ENCODE measurements at places on chromosomes 4 and X.

GRCh38 chr4:155592179-155592937 lies 74.3 kb upstream of the GUCY1A1 start:
- no peak for DNase-seq

- no peak for DNase-seq
Measured at GRCh38 chr4:156779774-156780173, 191.8 kb downstream of the PDGFC start.

GRCh38 chr4:141761926-141762325 lies 125.5 kb downstream of the IL15 start:
- DNase-seq, result no peak

- no peak for DNase-seq
Measured at GRCh38 chr4:128298146-128298758, 10.6 kb upstream of the PGRMC2 start.

DNA sequence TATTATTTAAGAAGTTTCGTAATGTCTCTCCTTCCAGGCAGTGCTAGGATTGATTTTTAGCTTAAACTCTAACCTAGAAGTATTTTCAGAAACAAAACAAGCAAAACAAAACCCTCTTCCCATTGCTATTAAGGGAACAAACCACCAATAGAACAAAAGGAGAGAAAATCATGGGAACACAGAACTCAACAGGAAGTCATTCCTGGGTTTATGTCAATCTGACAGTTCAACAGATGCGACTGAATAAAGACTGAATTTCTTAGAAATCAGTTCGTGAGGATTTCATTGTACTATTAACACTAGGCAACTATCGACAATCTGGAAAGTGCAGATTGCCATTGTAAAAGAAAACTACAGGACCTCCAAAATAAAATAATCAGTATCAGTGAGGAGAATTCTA lies 229.1 kb upstream of the SMIM31 start:
- DNase-seq, result no peak

DNA sequence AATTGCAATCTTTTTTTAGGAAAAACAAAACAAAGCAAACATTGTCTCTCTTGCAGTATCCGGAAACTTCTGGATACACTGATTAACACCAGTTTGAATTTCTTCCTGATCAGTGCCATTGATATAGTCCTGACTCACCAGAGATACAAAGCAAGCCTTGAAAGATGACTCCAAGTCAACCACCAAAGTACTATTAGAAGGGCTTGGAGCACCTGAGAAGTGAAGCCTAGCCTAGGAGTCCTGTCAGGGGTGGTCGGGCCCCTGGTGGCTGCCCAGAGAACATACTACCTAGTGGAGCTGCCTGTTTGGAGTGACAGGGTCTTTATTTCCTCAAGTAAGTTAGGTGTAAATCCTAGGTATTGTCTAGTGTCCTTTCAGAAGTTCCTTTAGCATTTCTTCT lies 593.2 kb downstream of the ZNF674 start:
- DNase-seq, result no peak

DNA sequence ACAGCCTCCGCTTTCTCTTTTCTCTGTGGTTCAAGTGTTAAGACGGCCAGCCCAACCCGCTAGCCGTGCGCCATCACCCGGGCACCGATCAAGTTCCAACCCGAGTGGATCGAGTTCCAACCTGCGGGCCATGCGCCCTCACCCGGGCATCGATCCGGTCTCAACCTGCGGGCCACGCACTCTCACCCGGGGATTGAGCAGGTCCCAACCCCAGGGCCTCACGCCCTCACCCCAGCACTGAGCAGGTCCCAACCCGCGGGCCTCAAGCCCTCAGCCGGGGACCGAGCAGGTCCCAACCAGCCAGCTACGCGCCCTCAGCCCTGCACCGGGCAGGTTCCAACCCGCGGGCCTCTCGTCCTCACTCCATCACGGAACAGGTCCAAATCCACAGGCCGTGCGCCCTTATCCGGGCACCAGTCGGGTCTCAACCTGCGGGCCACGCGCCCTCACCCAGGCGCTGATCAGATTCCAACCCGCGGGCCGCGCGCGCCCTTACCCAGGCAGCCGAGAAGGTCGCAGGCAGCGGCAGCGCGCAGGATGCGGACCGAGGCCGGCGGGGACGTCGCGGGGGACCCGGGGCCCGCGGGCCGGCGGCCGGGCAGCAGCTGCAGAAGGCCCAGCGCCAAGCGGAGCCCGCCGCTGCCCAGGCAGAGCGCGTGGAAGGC lies 443 bp downstream of the GPR143 start:
- DNase-seq, result no peak

- DNase-seq, result no peak
Measured at GRCh38 chr4:168098248-168098717, 5.9 kb downstream of the ANXA10 start.

- DNase-seq, result no peak
Measured at GRCh38 chrX:34629572-34629971, 27.5 kb downstream of the TMEM47 start.

- DNase-seq, result no peak
Measured at GRCh38 chrX:119398587-119398973, 556 bp upstream of the SLC25A43 start.

- DNase-seq, result no peak
Measured at GRCh38 chr4:161256716-161257115, 907.1 kb downstream of the FSTL5 start.

- no peak for DNase-seq
Measured at GRCh38 chr4:182807767-182808548, 109.2 kb downstream of the DCTD start.

DNA sequence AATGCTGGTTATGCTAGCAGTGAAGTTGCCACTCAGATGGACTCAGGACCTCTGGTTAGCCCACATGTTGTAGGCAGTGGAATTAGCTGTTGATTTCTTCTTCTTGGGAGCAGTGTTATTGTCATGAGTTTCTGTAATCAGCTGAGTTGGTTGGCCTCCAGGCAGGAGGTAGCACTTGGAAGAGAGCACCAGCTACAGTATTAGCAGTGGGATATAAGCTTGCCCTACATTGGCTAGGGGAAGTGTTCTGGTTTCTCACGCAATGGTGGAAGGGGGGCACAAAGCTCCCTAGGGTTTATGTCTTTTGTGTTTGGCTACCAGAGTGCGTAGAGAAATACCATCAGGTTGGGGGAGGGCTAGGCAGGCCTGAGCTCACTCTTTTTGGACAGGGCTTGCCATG lies 34.0 kb upstream of the UCP1 start:
- no peak for DNase-seq

GRCh38 chrX:80432863-80433262 lies 12.6 kb downstream of the TENT5D start:
- no peak for DNase-seq

DNA sequence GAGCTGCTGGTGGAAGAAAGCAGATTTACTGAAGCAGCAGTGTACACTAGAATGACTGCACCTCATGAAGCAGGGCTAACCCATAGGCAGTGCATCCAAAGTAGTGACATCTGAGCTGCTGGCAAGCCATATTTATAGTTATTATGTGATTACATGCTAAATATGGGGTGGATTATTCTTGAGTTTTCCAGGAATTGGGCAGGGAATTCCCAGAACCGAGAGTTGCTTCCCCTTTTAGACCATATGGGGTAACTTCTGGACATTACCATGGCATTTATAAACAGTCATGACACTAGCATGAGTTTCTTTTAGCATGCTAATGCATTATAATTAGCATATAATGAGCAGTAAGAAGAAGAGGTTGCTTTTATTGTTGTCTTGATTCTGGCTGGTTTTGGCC lies 665.8 kb upstream of the POU3F4 start:
- DNase-seq, result no peak

DNA sequence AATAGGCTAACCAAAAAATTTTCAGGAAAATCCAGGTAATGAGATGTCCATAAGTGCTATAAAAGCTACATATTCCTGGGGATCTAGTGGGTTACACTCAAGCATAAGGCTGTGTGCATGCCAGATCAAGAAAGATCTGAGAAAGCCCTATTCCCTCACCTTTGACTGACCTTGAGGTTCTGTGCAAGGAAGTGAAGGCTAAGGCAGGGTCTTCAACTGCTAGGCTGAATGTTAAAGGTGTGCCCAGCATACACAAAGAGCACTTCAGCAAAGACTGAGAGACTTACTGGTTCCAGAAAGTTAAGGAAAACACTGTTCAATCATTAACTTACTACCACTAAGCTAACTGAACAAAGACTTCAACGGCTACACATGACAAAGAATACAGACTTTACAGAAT lies 269.7 kb downstream of the GPC3 start:
- no peak for DNase-seq

DNA sequence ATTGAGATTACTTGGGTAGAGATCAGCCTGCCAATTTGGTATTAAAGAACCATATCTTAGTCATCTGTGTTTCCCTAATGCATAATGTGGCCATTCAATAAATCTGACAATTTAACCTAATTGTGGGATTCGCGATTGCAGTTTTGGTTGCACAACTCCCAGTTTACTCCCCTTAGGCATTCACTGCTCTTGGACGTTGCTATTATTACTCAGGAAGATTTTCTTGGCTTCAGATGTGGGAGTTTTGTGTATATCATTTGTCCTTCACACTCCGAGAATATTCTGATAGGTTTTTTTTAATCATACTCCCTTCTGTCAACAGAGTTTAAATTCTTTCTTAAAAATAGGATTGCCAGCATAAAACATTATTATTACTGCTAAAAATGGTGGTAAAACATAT lies 22.0 kb upstream of the TRPC3 start:
- DNase-seq, result no peak

- no peak for DNase-seq
Measured at GRCh38 chr4:24464566-24464965, 119.8 kb downstream of the DHX15 start.

- no peak for DNase-seq
Measured at GRCh38 chr4:13541176-13541604, 3.1 kb downstream of the NKX3-2 start.

DNA sequence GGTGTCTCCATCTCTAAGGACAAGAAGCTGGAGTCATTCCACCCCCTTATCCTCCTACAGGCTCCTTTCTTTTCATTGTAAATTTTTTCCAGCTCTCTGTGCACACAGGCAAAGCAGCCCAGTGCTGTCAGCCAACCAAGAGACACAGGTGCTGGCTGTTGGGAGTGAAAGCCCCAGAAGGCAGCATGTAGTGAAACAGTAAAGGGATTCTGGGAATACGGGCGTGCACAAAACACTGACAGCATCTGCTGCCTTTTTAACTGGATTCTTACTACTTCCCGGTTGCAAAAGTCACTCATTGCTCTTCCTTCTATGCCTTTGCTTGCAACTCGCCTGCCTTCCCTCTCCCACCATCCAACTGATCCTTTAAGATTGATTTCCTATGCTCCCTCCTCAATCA lies 208.6 kb upstream of the PRPS2 start:
- no peak for DNase-seq

DNA sequence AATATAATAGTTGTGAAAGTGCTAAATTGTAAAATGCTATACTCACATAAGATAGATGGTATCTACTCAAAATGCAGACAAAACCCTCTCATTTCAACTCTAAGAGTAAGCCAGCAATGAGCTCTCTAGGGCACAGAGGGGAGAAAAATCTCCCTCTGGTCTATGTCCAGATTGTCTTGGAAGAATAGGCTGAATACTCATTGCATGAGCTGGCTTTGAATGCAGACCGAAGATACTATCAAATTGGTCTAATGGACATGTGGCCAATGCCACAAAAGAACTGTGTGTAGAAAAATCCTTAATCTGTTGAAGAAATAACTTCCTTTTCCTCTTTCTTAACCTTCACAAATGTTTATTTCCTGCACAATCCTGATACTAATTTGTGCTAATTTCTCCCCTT lies 3.5 kb downstream of the ZXDA start:
- no peak for DNase-seq

DNA sequence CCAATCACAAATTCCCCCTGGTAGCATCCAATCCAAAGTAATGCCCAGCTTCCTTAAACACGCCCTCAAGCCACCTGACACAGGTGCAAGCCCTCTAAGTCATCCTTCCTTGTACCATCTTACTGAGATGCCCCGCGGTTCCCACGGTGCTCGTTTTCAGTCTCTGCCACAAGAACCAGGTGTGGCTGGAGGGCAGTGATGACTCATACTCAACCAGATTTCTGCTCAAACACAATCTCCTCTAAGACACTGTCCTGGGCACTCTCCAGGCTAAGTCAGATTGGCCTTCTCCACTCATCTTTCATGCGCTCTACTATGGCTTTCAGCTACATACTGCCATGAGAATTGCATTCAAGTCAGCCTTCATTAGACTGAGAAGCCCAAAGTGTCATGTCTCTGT lies 3.5 kb downstream of the SH3KBP1 start:
- no peak for DNase-seq

- DNase-seq, result no peak
Measured at GRCh38 chrX:47458528-47458927, 24.5 kb downstream of the ZNF41 start.

- no peak for DNase-seq
Measured at GRCh38 chrX:13270360-13270759, 49.5 kb downstream of the ATXN3L start.

GRCh38 chr4:55851885-55852284 lies 1.6 kb upstream of the EXOC1 start:
- no peak for DNase-seq

DNA sequence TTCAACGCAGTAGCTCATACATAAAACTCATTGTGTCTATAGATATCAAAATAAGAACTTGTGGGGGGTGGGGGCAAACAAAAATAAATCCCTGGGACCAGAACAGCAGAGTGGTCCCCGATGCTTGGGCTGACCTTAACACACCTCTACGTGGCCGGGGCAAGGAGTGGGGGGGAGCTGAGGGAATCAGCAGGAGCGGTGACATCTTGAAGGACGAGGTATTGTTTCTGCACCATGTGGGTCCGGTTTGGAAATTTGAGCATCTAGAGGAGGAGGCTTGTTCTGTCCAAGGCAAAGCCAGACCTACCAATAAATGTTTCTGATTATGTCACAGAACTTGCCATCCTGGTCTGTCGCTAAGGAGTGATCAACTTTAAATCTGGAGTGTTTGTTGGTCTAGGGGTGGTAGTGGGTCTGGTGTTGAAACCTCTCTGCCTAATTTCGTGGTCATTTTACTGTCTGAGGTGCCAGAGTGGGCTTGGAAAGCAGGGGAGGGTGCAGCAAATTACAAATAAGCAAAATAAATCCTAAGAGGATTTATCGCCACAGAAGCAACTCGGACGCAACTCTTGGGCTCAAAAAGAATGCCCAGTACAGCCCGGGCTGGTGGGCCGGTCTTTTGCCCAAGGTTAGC lies 774 bp upstream of the RAPGEF2 start:
- no peak for DNase-seq

DNA sequence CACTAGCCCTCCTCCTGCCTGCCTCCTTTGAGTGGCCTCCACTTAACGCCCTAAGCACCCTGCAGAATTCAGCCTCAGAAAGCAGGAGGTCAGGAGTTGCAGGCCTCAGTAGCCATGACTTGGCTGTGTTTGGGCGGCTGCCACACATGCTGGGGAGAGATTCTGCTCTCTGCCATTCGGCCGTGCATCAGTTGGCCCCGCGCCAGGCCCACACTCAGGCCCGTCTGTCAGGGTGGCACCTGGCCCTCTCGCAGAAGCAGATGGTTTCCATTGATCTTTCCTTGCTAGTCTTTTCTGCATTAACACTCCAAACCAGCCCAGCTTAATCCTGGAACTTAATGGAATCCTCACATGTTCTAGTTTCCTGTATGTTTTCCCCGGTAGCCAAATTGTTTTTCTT lies 30.7 kb upstream of the ATP6AP2 start:
- DNase-seq, result no peak

- DNase-seq, result no peak
Measured at GRCh38 chrX:131626681-131627296, 82.9 kb downstream of the OR13H1 start.

GRCh38 chrX:151752847-151753246 lies 18.3 kb downstream of the CNGA2 start:
- DNase-seq, result no peak

Measured in T-helper 17 cell (primary cell).